Brain microvascular endothelial cell (primary cell): ENCODE measurements at places on chromosomes 7 and 10.
A peak's percentile ranks its signal among the peaks of the same experiment; 100 is the strongest.

DNA sequence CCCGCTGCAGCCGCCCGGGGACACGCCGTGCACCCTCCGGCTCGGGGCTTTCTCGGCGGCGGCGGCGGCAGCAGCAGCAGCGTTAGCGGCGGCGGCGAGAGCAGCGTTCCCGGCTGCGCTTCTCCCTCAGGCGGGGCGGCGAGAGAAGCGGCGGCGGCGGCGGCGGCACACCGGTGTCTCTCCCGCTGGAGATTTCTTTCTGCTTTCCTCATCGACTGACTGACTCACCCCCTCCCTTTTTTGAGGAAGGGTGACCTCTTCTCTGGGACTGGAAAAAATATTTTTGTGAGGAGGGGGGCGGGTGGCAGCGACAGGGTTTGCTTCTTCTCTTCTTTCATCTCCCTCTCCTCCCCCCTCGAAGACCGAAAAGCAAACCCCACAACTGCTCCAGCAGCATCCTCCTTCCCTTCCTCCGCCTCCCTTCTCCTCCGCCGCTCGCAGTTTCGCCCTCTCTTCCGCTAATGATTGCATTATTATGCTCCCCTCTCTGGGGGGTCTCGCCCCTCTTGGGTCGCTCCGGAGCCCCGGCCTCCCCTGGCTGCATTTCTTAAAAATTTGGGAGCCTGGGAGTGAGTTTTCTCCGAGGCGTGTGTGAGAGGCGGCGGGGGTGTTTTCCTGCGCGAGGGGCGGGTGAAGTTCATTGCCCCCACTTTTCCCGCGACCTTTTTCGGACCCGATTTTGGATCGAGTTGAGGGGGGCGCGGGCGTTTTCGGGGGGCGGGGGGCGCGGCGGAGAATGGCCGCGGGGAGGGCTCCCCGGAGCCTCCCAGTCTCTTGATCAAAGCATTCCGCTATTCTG lies 411 bp downstream of the AUTS2 start:
- no peak for DNase-seq

DNA sequence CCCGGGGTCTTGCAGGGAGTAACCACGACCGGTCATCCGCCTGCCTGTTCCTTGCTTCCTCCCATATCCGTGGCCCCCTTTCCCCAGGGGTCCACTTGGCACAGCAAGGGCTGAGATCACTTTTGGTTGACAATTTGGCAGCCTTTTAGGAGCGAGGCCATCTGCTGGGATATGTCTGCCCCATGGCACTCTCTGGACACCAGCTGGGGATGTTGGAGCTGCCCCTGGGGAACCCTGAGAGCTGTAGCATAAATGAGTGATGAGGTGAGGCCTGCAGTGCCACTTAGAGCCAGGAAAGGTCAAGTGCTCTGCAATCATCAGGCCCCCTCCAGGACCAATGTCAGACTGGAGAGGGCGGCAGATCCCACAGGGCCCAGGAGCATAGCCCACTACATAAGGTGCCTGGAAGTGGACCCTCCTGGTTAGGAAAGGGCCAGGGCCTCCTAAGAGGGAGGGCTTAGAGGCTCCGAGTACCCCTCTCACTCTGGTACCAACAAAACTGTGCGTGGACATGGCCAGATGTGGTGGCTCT lies 92.1 kb downstream of the HIP1 start:
- no peak for DNase-seq

DNA sequence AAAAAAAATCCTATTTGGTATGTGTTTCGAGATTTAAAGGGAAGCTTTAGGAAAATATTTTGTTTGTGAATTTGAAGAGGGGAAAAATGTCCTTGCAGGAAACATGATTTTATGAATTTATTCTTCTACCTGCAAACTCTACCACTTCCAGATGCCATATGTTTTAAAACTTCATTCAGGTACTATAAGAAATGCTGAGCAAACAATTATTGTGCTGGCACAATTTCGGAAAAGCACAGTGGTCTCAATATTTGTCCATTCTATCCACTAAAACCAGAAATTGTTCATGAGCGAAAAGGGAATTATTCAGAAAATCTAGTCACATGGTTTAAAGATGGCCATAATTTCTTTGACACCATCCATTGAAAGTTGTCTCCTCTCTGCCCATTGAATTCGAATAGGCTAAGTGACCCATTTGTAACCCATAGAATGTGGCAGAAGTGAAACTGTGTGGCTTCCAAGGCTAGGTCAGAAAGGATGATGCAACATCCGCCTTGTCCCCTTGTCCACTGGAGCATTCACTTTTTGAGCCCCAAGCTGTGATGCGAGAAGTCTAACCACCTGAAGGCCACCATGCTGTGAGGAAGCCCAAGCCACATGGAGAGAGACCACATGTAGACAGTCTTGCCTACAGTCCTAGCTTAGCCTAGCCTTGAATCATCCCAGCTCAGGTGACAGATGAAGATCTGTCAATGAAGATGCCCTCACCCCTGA lies 189.8 kb upstream of the PRKCQ start:
- no peak for DNase-seq

- DNase-seq: peak; percentile 41
Measured at GRCh38 chr10:31961277-31962074, 32.8 kb upstream of the ARHGAP12 start.

GRCh38 chr10:114349522-114350215 lies 54.6 kb downstream of the AFAP1L2 start:
- no peak for DNase-seq

GRCh38 chr7:2785071-2785500 lies 59.0 kb downstream of the GNA12 start:
- peak; percentile 75 for DNase-seq

GRCh38 chr10:131726967-131727366 lies 173.8 kb upstream of the PPP2R2D start:
- DNase-seq: no peak
